ENCODE measurements at places on chromosomes 5 and 9.

GRCh38 chr5:95081982-95082381, 202.9 kb downstream of the MCTP1 start:
- DNase-seq = no peak

DNA sequence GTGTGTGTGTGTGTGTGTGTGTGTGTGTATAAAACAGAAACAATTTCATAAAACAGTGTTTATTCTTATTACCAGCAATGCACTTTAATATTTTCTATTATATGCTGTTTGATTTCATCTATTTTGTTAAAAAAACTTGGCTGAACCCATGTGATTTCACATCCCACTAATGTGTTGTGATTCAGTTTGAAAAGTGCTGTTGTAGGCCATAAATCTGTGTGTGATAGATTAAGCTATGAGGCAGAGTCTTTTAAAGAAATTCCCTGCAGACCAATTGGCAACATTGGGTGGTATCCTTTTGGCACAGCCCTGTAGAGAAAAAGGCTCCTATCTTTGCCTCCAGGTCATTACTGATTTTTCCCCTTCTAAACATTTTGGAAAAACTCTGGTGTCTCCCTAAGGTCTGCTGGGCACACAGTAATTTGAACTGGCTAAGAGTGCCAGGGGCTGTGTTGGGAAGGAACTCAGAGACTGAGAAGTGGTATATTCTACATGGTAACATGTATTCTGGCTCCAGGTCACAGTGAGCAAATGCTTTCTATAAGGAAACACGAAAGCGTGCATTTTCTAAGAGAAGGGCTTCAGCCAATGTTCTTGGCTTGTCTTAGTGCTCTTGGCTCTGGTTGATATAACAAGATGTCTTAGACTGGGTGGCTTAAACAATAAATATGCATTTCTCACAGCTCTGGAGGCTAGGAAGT, 4.5 kb downstream of the CAMK4 start:
- DNase-seq = no peak

DNA sequence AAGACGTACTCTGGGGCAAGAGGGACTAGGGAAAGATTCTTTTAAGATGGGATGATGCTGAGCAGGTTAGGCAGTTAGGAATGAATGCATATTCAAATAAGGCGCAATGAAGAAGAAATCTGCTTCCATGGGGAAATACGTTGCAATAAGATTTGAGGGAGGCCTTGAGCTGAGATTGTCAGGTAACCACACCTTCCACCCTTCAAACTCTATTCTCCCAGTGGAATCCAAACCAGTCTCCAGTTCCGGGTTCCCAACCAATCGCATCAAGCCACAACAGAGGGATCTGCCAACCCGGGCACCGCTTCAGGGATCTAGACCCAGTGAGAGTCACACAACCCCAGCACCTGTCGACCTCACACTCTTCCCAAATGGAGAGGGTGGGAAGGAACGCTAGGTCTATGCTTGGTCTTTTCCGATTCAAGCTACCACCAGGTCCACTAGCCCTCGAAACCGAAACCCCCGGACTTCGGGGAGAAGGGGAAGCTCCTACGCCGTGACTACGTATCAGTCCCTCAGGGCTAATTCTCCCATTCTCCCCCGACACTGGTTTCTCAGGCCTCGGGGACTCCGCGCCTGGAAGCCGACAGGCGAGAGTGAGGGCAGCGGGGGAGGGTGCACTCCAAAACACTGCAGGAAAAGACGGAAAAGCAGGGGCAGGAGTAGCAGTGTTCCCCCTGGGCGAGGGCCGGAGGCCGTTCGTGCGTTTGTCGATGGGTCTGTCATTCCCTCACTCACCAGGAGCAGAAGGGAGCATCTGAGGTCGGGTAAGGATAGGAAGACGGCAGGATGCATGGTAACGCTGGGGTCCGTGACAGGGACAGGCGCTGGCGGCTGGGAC, 534 bp downstream of the ERP44 start:
- DNase-seq = no peak

DNA sequence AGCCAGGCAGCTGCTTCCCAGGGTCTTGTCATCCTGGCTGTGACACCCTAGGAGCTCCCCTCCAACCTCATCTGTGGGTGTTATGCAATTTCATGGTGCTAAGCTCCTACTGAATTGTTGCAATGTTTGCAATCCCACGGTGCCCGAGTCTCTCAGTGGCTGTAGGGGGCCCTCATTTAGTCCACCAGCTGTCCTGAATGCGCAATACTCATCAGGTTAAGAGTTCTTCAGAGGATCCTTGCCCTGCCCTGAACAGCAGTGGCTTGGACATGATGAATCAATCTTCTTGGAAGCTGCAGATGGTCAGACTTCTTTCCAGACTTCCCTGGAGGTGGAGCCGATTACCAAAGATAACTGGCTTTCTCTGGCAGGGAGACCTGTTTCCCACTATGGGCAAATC, 584.1 kb downstream of the CCDC171 start:
- DNase-seq = no peak

Data from forelimb muscle (tissue), 1 donor.